ENCODE measurements at places on chromosomes 13 and 19.
A peak's percentile ranks its signal among the peaks of the same experiment; 100 is the strongest.

DNA sequence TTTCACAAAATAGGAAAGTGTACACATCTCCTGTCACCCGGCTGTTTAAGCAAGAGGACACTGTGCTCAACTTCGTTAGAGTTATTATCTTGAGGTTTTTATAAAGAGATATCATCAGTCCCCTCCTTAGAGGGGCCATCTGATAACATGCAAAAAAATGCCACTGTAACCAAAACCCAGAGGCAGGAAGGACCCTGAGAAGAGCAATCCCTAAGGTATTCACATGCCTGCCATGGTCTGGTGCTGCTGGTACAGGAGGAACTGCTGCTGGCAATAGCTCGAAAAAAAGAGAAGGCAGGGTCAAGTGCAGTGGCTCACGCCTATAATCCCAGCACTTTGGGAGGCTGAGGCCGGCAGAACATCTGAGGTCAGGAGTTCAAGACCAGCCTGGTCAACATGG lies 12.8 kb upstream of the CEACAM3 start:
- no peak for DNase-seq

- DNase-seq, result no peak
These were observed 38.1 kb downstream of the TMEM255B start for GRCh38 chr13:113796964-113797676.

GRCh38 chr13:44176173-44176572 lies 197.5 kb upstream of the SERP2 start:
- no peak for DNase-seq

DNA sequence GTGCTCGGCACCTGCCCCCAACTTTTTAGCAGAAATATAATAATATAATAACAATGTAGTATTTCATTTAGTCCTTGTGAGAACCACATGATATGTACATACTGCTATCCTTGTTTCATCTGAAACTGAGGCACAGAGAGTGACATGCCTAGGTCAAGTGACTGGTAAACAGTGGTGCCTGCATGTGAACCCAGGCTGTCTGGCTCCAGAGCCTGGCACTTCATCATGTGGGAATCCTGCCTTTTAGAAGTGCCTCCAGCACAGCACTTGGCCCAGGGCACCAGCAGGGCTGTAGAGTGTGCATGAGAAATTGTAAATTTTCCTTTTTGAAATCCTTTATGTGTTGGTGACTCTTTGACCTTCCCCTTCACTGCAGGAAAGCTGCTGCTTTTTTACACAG lies 27.4 kb downstream of the PRAM1 start:
- no peak for DNase-seq

DNA sequence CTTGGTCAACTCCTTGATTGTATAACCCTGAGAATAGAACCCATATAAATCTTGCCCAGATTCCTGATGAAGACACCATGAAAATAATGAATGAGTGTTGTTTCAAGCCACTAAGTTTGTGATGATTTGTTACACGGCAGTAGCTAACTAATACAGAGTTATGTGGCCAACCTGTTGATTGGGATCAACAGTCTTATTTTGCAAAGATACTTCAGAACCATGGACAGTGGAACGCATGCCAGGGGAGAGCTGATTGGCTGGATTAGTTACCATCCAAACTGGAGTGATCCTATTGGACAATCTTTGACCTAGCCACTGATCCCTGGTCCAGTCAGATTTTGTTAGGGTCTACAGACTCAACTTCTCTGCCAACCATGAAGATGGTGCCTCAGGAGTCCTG lies 26.6 kb downstream of the CD70 start:
- no peak for DNase-seq

DNA sequence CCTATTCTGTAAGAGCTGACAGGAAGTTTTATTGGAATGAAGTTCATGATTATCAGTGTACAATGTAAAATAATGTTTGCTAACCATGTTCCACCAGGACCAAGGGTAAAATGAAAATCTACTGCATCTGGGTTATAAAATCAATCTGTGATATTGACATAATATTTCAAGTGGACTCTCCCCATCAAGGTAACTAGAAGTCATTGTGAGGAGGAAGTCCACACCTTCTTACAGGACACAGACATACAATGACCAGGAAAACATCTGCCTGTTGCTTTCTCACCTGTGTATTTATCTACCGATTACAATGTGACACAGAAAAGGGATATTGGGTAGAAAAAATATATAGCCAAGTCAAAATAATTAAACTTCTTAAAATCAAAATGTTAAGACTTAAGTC lies 140.7 kb upstream of the RFC3 start:
- no peak for DNase-seq

DNA sequence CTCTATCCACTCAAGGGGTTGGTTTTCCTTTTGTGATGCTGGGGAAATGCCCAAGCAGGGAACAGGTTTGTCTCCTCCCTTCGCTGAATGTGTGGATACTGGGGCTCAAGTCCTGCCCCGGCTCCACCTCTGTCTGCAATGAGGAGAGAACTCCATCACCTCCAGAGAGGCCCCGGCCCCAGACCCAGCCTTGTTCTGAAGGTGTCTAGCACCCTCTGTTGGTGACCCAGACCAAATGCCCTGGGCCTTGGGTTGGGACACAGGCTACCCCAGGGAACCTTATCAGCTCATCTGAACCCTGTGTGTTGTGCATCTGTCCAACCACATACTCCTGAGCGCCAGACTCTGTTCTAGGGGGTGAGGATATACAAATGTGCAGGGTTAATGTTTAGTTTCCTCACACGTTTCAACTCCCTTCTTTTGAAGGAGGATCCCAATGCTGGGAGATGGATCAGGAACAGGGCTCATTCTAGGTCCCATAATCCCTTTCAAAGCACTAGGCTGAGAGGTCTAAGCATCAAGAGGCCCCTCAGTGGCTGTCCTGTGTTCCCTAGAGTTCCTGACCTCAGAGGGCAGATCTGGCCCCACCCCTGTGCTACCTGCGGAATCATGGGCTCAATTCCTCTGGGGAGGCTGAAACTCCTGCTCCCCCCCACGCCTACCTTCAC lies 112.5 kb upstream of the SLC7A1 start:
- peak; percentile 5 for DNase-seq

DNA sequence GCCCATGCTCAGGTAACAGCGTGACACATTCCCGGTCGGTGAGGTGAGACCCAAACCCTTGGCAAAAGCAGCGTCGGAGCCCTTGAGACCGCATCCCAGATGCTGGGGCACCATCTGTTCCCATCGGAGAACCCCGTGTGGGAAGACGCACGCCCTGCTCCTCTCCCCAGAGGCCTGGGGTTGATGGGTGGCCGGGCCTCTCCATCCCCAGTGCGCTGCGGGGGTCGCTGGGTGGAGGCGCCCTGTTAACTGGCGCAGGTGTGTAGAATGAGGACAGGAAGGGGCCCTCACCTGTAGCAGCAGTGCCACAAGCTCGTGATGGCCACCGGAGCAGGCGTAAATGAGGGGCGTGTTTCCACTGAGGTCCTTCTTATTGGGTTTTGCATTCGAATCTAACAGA lies 24.6 kb downstream of the PDCD5 start:
- DNase-seq, result no peak

DNA sequence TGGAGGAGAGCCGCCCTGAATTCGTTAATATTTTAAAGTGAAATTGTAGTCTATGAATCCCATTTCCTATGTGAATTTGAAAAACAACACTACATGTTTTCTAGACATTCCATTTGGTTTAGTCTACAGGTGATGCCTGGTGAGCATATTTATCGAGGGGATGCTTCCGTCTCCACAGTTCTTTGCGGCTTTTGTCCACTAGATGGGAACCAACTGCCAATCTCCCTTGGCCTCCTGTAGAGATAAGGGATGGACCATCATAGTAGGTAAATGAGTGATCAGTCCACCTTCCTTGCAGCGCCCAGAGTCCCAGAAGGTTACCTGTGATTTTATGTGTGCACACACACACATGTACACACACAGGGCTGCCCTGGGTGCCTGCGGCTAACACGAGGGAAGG lies 289.8 kb upstream of the SOX21 start:
- no peak for DNase-seq

DNA sequence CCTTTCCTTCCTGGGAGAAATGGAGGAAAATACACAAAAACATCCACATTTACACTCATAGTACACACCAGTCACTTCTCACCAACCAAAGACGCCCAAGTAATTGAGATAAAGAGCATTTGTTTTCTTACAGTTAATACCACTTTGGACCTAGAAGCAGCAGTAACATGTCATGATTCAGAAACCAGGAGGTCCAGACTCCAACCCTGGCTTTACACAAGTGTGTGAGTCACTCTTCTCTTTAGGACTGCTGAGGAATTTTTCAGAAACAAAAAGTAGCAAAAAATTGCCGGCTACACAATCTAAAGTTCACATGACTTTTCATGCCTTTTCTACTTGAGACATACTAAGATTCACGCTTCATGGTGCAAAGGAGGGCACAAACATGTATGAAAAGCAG lies 42.1 kb downstream of the TUBGCP3 start:
- DNase-seq, result no peak

GRCh38 chr13:93244141-93244917 lies 17.7 kb downstream of the GPC6 start:
- no peak for DNase-seq

- no peak for DNase-seq
These were observed 16.9 kb downstream of the KCTD15 start for GRCh38 chr19:33813391-33814101.

GRCh38 chr13:31937436-31937835 lies 94.1 kb upstream of the FRY start:
- no peak for DNase-seq

GRCh38 chr13:110186231-110186855 lies 120.6 kb downstream of the COL4A1 start:
- DNase-seq, result no peak

All from stimulated activated CD8-positive, alpha-beta memory T cell treated with anti-CD3 and anti-CD28 coated beads, Interleukin-15, amount 100 ng/mL, for 4 hours (primary cell).